AG08395 (cell line): ENCODE measurements at places on chromosomes 6 and 20.
A peak's percentile ranks its signal among the peaks of the same experiment; 100 is the strongest.

DNA sequence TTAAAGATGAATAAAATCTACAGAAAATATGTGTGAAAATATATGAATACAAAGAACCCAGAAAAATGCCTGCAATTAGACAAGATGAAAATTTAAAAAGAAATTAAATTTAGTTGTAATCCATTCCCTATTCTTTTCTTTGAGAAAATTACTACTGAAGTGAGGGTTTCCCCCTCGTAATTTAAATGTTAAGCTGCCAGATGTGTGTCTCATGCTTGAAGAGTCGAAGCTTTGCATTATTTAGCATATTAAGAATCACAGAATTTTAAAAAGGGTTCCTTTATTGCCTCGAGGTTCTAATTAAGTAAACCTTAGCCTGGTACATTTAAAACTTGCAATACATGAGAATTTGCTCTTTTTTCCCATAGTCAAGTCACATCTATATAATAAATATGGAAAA is 630.1 kb downstream of the TFAP2A start:
- DNase-seq = no peak

GRCh38 chr6:71043902-71044301 is 87.0 kb upstream of the B3GAT2 start:
- no peak for DNase-seq

DNA sequence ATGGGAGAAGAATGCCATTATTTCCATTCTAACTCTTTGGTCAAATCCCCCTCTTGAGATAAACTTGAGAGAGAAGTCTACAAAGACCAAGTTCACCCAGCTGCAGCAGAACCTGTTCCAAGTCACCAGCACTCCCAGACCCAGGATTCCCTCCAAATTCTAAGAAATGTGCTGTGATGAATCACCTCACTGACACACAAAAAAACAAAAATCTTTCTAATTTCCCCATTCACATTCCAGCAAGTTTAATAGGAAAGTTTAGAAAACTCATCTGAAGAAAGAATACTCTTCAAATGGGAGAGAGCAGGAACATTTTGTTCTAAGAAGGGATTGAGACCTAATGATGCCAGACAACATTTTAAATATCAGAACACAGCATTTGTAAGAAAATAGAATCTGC is 213.6 kb upstream of the PLCB4 start:
- DNase-seq = peak; percentile 60

- DNase-seq = no peak
Observed at GRCh38 chr20:12086359-12086758, 168.7 kb downstream of the BTBD3 start.

DNA sequence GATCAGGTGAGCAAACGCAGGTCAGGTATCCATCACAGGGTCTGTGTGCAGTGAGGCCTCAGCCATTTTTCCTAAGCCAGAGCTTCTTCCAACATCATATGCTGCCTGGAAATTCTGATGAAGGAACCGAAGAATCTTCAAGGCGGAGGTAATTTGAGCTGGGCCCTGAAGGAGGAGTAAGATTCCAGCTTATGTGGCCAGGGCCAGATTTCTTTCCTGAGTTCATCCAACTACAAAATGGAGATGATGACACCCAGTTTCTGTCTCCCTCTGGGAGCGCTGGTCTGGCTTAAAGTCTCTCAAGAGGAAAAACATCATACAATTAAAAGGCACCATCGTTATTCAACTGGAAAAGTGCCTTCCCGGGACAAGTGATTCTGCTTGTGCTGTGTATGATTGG is 6.9 kb upstream of the MANBAL start:
- peak; percentile 87 for DNase-seq
